Activated T-cell treated with anti-CD3 and anti-CD28 coated beads, Interleukin-2, amount 50 U/mL, for 72 hours (primary cell): ENCODE measurements at places on chromosomes 3 and 15. TPM values are rescaled to one million over a fixed set of nuclear protein-coding genes. Genes with fewer than 3 reads are reported as not detected.
A peak's percentile ranks its signal among the peaks of the same experiment; 100 is the strongest.

GRCh38 chr15:66800584-66801235 is 98.7 kb downstream of the SMAD6 start:
- no peak overlapping the region for H3K4me3 ChIP-seq
- H3K4me1 ChIP-seq: no peaks in the 10 kb centered on the region
- no peaks in the 10 kb centered on the region for H3K36me3 ChIP-seq
- no peak overlapping the region for H3K27ac ChIP-seq

DNA sequence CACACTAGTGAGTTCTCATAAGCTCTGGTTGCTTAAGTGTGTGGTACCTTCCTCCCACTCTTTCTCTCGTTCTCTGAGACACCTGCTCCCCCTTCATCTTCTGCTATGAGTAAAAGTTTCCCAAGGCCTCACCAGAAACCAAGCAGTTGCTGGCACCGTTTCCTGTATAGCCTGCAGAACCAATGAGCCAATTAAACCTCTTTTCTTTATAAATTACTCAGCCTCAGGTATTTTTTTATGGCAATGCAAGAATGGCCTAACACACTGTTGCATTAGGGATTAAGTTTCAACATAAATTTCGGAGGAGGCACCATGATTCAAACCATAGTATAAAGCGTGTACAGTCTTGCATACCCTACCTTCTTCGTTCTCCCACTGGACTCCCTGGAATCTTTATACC is 252.3 kb upstream of the CHRM5 start:
- peaks cover 6% of the 10 kb centered on the region for H3K4me1 ChIP-seq
- peak; percentile 32 for DNase-seq
- H3K27ac ChIP-seq: peak overlapping the region; percentile 3
- H3K36me3 ChIP-seq: peaks cover 8% of the 10 kb centered on the region

- no peak overlapping the region for H3K27ac ChIP-seq
- H3K36me3 ChIP-seq: no peaks in the 10 kb centered on the region
- no peaks in the 10 kb centered on the region for H3K27me3 ChIP-seq
These were observed 9.3 kb downstream of the PDIA5 start for GRCh38 chr3:123076112-123076495.

GRCh38 chr3:52532517-52532837 is 1.2 kb downstream of the NT5DC2 start:
- no peaks in the 10 kb centered on the region for H3K27me3 ChIP-seq
- H3K4me1 ChIP-seq: peaks cover 19% of the 10 kb centered on the region
- DNase-seq: peak; percentile 44
- peaks cover 2% of the 10 kb centered on the region for H3K36me3 ChIP-seq
- peak overlapping the region; percentile 82 for H3K4me3 ChIP-seq

DNA sequence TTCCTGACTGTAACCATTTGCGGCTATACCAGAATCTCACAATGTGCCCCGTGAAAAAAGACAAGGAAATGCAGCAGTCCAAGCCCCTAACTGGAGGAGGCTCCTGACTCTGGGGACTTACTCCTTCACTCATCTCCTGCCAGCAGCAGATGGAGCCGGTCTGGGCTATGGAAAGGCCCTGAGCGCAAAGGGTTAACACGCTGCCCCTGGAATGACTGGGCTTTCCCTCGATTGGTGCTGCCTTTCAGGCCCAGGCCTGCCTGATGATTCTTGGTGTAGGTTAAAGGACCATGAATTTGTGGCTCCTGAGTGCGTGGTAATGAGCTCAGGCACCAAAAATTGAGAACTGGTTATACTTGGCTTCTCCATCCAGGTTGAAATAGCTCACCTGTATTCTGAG is 42.3 kb upstream of the GALNT15 start:
- H3K36me3 ChIP-seq: no peaks in the 10 kb centered on the region
- no peaks in the 10 kb centered on the region for H3K27me3 ChIP-seq
- no peak overlapping the region for H3K4me3 ChIP-seq
- no peak overlapping the region for H3K27ac ChIP-seq
- DNase-seq: no peak
- no peaks in the 10 kb centered on the region for H3K4me1 ChIP-seq

DNA sequence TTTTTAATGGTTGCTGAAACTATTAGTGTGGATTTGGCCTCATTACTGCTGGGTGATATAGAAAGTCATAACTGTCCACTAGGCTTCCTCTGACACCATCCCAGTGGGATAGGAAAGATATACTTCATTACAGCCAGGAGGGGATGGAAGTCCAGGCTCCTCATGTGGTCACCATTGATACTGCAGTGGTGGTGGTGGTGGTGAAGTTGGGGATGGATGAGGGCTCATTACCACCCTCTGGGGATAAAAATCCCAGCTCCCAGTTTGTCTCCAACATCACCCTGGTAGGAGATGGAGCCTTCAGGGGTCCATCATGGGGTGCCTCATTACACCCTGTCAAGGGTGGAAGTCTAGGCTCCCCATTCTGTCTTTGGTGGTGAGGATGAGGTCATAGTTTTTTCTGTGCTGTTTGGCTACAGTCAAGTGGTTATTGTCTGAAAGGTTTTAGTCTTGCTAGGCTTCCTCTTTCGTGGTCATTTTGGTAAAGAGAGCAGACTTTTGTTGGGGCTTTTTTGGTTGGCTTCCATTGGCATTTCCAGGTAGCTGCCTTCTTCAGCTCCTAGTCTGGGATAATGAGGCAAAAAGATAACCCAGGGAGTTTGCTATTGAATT is 30.1 kb upstream of the FILIP1L start:
- H3K27me3 ChIP-seq: no peaks in the 10 kb centered on the region
- H3K4me1 ChIP-seq: no peaks in the 10 kb centered on the region
- no peak overlapping the region for H3K4me3 ChIP-seq
- H3K36me3 ChIP-seq: peaks cover 13% of the 10 kb centered on the region

- no peaks in the 10 kb centered on the region for H3K4me1 ChIP-seq
- H3K36me3 ChIP-seq: no peaks in the 10 kb centered on the region
- no peak overlapping the region for H3K27ac ChIP-seq
- no peak for DNase-seq
- no peaks in the 10 kb centered on the region for H3K27me3 ChIP-seq
- no peak overlapping the region for H3K4me3 ChIP-seq
These were observed 100.4 kb downstream of the LSM3 start for GRCh38 chr3:14278799-14279625.

- H3K27ac ChIP-seq: no peak overlapping the region
- H3K36me3 ChIP-seq: peaks cover 21% of the 10 kb centered on the region
- peaks cover 9% of the 10 kb centered on the region for H3K4me1 ChIP-seq
- H3K27me3 ChIP-seq: no peaks in the 10 kb centered on the region
These were observed 25.0 kb downstream of the MCCC1 start for GRCh38 chr3:183074261-183074660.

DNA sequence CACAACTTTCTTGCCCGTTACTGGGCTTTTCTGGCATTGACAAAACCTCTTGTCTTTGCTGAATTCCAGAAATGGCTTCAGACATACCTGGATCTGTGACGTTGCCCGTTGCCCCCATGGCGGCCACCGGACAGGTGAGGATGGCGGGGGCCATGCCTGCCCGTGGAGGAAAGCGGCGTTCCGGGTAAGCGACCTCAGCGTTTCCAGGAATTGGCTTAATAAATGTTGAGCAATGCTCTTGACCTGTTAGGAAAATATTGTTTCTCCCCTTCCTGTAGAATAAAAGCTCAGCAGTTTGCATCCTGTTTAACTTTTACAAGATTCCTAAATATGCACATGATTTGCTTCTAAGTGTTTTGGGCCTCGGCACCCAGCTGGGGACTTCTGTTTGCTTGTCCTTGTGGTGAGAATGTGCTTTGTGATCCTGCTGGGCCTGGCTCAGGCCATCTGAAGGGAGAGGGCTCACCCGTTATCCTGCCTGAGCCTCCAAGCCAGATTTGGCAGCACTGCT is 46.7 kb downstream of the ARNT2 start:
- DNase-seq: no peak
- H3K4me3 ChIP-seq: no peak overlapping the region
- no peaks in the 10 kb centered on the region for H3K36me3 ChIP-seq
- H3K4me1 ChIP-seq: no peaks in the 10 kb centered on the region
- H3K27me3 ChIP-seq: peaks cover 13% of the 10 kb centered on the region

DNA sequence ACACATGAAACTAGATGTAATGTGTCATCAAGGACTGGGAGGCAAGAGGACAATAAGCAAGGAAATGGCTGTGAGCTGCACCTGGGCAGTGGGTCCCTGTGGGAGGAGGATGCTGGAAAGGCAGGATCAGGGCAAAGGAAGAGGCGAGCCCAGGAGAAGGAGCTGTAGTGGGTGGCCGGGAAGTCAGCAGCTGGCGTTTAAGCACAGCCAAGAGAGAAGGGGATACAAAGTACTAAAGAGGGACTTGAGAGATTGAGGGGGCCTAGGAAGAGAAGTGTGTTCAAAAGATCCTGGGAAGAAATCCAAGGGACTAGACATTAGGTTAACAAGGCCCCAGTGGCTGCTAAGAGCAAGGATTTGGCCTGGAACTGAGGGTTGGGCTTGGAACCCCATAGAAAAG is 188.5 kb upstream of the SLC24A5 start:
- H3K27me3 ChIP-seq: peaks cover 7% of the 10 kb centered on the region
- H3K36me3 ChIP-seq: no peaks in the 10 kb centered on the region
- no peak overlapping the region for H3K27ac ChIP-seq

- peaks cover 9% of the 10 kb centered on the region for H3K36me3 ChIP-seq
- H3K27me3 ChIP-seq: no peaks in the 10 kb centered on the region
- H3K4me3 ChIP-seq: peak overlapping the region; percentile 86
- peak overlapping the region; percentile 96 for H3K27ac ChIP-seq
These were observed 28.7 kb downstream of the CMTM7 start for GRCh38 chr3:32420126-32421038.

GRCh38 chr3:54257125-54257720 is 134.9 kb downstream of the CACNA2D3 start:
- no peak overlapping the region for H3K27ac ChIP-seq
- H3K27me3 ChIP-seq: peaks cover 6% of the 10 kb centered on the region
- no peaks in the 10 kb centered on the region for H3K4me1 ChIP-seq
- H3K4me3 ChIP-seq: no peak overlapping the region

GRCh38 chr3:134797741-134798451 is 2.8 kb downstream of the EPHB1 start:
- no peak overlapping the region for H3K27ac ChIP-seq
- peaks cover 58% of the 10 kb centered on the region for H3K27me3 ChIP-seq
- DNase-seq: no peak
- H3K4me1 ChIP-seq: peaks cover 31% of the 10 kb centered on the region
- peak overlapping the region; percentile 61 for H3K4me3 ChIP-seq

GRCh38 chr3:184825121-184825820 is 13.3 kb downstream of the VPS8 start:
- H3K4me1 ChIP-seq: peaks cover 11% of the 10 kb centered on the region
- no peak overlapping the region for H3K27ac ChIP-seq
- no peaks in the 10 kb centered on the region for H3K27me3 ChIP-seq
- no peaks in the 10 kb centered on the region for H3K36me3 ChIP-seq

GRCh38 chr15:70034596-70034995 is 63.1 kb downstream of the TLE3 start:
- no peaks in the 10 kb centered on the region for H3K4me1 ChIP-seq
- no peaks in the 10 kb centered on the region for H3K36me3 ChIP-seq
- H3K27me3 ChIP-seq: no peaks in the 10 kb centered on the region
- no peak for DNase-seq
- H3K4me3 ChIP-seq: no peak overlapping the region

DNA sequence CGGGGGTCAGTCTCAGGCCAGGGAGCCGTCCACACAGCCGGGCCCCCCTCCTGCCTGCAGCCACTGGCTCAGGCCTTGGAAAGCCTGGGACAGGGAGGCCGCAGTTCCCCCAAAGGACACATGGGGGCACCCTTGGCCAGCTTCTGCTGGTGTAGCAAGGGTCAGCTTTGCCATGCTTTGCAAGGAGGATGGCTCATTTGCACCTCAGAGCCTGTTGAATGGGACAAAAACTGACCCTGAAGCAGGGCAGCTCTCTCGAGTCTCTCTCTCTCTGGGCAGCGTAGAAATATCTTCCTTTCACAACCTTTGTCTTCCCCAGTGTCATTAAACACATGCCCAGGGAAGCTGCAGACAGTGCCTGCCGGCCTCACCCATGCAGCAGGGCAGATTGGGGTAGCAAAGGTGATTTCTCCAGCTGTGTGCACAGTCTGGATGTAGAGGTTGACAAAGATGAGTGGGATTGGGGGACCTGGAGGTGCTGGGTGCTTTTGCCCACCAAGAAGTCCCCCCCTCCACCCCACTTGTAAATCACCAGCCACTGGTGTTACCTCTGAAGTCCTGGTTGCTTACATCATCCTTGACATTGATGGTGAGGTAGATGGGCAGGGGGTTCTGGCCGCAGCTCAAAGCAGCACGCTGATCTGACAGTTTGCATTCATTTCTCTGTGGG is 17.4 kb upstream of the EHD4 start:
- peak; percentile 91 for DNase-seq
- H3K4me3 ChIP-seq: no peak overlapping the region
- no peaks in the 10 kb centered on the region for H3K27me3 ChIP-seq
- no peak overlapping the region for H3K27ac ChIP-seq

DNA sequence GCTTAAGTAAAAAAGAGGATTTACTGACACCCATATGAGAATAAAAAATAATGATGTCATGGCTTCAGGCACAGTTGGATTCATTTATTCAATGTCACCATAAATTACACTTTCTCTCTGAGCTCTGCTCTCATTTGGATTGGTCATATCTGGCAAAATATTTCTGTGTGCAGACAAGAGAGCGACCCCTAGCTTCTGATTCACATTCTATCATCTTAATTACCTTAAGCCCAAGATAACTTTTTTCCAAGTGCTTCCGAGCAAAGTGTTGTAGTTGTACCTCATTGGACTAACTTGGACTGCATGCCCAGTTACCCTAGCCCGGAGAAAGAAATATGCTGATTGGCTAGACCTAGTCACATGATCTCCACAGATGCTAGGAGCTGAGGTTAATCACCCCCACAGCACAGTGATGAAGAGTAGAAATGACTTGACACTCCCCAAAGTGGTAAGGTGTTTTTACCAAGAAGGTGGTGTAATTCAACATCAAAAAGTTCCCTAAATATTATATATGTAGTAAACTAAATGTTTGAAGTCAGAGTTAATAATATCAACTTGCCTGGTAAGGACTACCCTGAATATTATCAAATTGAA is 552.2 kb upstream of the SUCLG2 start:
- no peak overlapping the region for H3K27ac ChIP-seq
- no peaks in the 10 kb centered on the region for H3K27me3 ChIP-seq
- peaks cover 4% of the 10 kb centered on the region for H3K36me3 ChIP-seq

GRCh38 chr3:23944007-23944783 is 891 bp upstream of the NR1D2 start:
- H3K27ac ChIP-seq: peak overlapping the region; percentile 81
- peak overlapping the region; percentile 89 for H3K4me3 ChIP-seq
- H3K27me3 ChIP-seq: peaks cover 17% of the 10 kb centered on the region
- peaks cover 1% of the 10 kb centered on the region for H3K36me3 ChIP-seq

- H3K27me3 ChIP-seq: no peaks in the 10 kb centered on the region
- no peaks in the 10 kb centered on the region for H3K36me3 ChIP-seq
- H3K4me3 ChIP-seq: no peak overlapping the region
- no peak for DNase-seq
These were observed 81.9 kb upstream of the PLXNA1 start for GRCh38 chr3:126900859-126901540.

Gene ANKRD63
- not detected for total RNA-seq

Gene SLCO3A1
- total RNA-seq: 13.6 TPM

Gene CTXN2
- total RNA-seq: not detected

Gene CHSY1
- total RNA-seq: 26.4 TPM

Gene CSTA
- not detected for total RNA-seq

Gene ATP13A5
- not detected for total RNA-seq

Gene HRG
- not detected for total RNA-seq

Gene SIDT1
- 21.3 TPM for total RNA-seq

Gene IFT122
- total RNA-seq: 26.9 TPM

Gene PDE8A
- 37.7 TPM for total RNA-seq

Gene EXD1
- total RNA-seq: not detected

Gene NKIRAS1
- total RNA-seq: 3.6 TPM

Gene SLC27A2
- total RNA-seq: 33.5 TPM

Gene CLEC3B
- total RNA-seq: 0.25 TPM
